ENCODE measurements at places on chromosomes 1 and 21.

DNA sequence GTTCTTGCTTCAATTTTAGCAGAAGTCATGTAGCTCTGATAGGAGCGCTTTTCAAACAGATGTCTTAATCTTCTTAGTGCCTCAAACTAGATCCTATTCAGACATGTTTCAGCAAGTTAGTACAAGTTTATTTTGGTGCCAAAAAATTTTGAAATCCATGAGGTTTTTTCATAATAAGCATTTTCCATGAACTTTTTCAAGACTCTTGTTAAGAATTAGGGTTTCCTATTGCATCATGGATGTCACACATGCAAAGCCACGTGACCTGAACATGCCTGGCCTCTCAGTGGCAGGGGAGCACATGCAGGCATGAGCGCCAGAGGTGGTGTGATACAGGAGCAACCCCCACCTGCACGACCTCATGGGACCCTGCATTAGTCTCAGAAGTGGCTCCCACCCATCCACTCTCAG lies 67.6 kb downstream of the POFUT2 start:
- no peak for DNase-seq

GRCh38 chr1:11558871-11559590 lies 80.1 kb downstream of the DISP3 start:
- no peak for DNase-seq

- DNase-seq: no peak
Measured at GRCh38 chr1:162846256-162847212, 14.4 kb downstream of the CCDC190 start.

DNA sequence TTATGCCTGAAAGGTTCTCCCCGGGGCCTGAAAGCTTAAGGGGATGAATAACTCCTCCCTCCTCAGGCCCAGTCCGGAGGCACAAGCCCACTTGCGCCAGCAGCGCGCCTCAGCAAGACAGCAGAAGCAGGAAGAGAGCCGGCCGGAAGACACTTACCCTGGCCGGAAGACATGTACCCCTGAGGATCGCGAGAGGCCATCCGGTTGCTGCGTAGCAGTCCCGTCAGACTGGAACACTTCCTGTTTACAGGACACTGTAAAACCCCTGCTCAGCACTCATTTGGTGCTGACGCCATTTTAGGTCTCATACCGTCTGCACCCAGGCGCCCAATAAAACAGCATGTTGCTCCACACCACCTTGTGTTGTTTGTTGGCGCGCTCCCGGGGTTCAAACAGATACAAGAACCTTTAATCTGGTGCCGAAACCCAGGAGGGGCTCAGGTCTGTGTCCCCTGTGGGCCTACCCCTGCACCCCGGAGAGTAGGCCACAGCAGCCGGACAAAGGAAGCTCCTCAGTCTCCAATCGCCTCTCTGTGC lies 30.3 kb downstream of the VN1R5 start:
- DNase-seq: no peak

- peak; percentile 30 for DNase-seq
Measured at GRCh38 chr1:109404838-109405237, 7.1 kb upstream of the SORT1 start.

DNA sequence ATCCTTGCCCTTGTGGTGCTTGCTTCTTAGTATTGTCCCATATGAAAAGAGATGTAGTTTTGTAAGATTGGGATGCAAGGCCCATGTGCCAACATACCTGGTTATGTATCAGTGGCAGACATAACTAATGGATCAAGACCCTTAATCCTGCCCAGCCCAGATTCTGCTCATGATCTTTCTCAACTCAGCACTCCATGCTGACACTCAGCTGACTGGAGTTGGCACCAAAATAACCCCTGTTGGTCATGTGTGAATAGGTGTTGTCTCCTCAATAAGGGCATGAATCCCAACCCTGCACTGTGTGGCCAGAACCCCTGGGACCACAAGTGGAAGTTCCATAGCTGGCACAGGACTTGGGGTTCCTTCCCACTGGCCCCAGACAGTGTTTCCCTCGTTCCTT lies 13.9 kb upstream of the CNR2 start:
- no peak for DNase-seq

GRCh38 chr1:241635556-241636152 lies 4.5 kb downstream of the CHML start:
- peak; percentile 79 for DNase-seq

- DNase-seq: no peak
Measured at GRCh38 chr1:40712997-40713396, 21.5 kb downstream of the NFYC start.

GRCh38 chr1:246856371-246856770 lies 75.4 kb downstream of the AHCTF1 start:
- no peak for DNase-seq

DNA sequence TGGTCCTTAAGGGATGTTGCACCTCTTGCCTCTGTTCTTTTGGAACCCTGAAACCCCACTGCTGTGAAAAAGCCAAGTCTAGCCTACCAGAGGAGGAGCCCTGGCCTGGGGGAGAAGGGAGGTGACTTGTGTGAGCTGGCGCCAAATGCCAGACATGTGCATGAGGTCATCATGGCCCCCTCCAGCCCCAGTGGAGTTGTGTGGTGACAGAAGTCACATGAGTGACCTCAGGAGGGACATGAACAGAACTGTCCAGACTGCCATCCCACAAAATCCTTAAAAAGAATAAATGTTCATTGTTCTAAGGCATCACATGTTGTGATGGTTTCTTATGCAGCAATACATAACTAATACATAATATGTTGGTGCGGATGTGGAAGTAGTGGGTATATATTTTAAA lies 10.8 kb downstream of the HHAT start:
- DNase-seq: no peak

- DNase-seq: no peak
Measured at GRCh38 chr1:116107371-116107770, 3.8 kb upstream of the MAB21L3 start.

GRCh38 chr1:86119214-86119764 lies 37.3 kb downstream of the COL24A1 start:
- DNase-seq: no peak

GRCh38 chr1:232327899-232328298 lies 302.0 kb downstream of the SIPA1L2 start:
- no peak for DNase-seq

DNA sequence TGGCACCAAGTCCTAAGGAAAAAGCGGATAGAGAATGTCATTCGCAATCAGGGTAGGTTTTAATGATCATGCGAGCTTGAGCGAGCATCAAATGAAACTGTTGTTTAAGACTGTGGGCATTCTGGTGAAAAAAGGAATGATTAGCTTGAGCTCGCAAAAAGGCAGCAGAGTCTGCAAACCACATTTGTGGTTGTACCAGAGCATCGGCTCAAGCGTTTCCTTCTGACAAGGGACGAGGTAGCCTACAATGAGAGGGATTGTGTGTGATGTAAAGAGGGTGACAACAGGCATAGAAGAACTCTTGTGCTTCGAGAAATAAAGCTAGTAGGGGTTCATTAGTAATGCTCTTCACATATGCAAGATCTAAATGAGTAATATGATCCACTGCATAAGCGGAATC lies 11.1 kb upstream of the CD48 start:
- no peak for DNase-seq

GRCh38 chr1:199859491-199859933 lies 168.0 kb upstream of the NR5A2 start:
- no peak for DNase-seq

- DNase-seq: no peak
Measured at GRCh38 chr1:43434256-43434655, 19.5 kb downstream of the HYI start.

DNA sequence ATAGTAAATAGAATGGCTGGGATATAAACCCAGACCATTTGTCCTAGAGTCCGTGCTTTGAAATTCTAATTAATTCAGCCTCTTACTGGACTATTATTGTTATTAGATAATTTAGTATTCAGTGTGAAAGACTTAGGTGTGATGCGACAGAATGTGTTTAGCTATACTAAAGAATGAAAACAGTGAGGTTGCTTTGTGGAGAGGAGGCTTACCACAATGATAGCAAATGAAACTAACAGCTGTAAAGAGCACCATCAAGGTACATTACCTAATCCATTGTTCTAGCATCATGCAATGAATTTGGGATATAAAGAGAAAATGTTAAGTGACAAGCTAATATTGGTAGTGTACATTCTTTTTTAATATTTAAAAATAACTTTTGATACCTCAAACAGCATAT lies 911.1 kb downstream of the KCNT2 start:
- no peak for DNase-seq

- DNase-seq: no peak
Measured at GRCh38 chr1:91725989-91726721, 159.8 kb downstream of the TGFBR3 start.

DNA sequence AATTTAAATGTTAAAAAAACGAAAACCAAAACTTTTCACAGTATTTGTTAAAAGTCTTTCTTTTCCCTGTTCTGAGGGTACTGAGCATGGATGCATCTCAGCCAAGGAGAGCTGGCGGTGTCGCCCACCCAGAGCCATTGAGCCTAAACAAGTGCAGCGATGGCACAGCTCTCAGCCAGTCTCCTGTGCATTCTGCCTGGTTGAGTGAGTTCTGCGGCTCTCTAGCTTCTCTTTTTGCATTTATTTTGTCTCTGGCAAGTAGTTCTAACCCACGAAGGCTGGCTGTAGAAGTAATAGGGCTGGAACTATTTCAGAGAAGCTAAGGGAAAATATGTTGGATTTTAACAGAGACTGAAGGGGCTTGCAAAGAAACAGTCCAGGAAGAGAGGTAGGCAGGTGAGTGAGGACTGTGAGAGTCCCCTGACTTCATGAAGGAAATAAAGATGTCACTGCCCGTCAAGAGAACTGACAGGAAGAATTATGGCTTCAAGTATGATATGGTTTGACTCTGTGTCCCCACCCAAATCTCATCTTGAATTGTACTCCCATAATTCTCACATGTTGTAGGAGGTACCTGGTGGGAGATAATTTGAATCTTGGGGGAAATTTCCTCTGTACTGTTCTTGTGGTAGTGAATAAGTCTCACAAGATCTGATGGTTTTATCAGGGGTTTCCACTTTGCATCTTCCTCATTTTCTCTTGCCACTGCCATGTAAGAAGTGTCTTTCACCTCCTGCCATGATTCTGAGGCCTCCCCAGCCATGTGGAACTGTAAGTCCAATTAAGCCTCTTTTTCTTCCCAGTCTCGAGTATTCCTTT lies 35.7 kb upstream of the LIN9 start:
- no peak for DNase-seq

GRCh38 chr1:21511579-21512522 lies 2.6 kb downstream of the ALPL start:
- DNase-seq: no peak

DNA sequence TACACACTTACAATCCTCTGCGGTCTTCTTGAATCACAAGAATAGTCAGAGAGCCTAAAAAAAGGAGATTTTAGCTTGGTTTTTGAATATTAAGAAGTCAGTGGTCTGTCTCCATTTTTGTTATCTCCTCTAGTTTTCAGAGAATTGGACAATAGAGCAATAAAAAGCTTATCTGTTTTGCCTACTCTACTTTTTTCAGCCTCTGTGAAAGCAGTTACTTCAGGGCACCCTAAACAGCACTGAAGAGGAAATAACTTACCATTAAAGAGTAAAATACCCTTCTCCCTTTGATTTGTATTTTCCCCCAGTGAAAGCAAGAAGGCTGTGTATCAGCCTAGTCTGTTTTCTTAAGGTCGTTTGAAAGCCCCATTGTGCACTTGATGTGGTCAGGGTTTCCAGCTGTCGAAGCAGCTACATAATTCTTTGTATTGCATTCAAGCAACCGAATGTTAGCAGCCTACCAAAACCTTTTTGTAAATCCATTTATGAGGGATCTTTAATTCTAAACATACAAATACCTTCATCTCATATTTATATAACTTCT lies 1.0 kb downstream of the NTMT2 start:
- peak; percentile 95 for DNase-seq

- no peak for DNase-seq
Measured at GRCh38 chr1:87869567-87869966, 540.9 kb downstream of the LMO4 start.

GRCh38 chr1:9233241-9233941 lies 1.2 kb upstream of the H6PD start:
- DNase-seq: no peak

GRCh38 chr1:177137814-177138213 lies 26.7 kb downstream of the ASTN1 start:
- DNase-seq: no peak

- DNase-seq: no peak
Measured at GRCh38 chr1:151639466-151639865, 27.6 kb downstream of the SNX27 start.

GRCh38 chr21:35106246-35106835 lies 57.2 kb upstream of the RUNX1 start:
- no peak for DNase-seq

GRCh38 chr1:161241682-161242081 lies 3.7 kb upstream of the NR1I3 start:
- DNase-seq: no peak

GRCh38 chr1:152347116-152347728 lies 12.6 kb downstream of the FLG2 start:
- DNase-seq: peak; percentile 64

DNA sequence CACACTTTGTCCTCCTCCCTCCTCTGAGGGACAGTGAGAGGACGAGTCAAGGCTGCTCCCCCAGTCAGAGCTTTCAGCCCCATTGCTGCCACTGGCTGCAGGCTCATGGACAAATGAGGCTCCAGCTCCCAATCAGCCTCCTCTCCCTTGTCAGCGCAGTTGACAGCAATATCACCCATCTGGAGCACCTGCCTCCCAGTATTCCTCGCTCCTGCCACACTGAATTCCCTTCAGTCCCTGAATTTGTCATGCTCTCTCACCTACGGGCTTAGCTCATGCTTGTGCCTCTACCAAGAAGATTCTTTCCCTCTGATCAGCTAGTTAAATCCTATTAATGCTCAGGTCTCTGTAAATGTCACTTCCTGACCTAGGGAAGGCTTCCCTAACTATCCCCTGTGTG lies 54.4 kb upstream of the SYT6 start:
- DNase-seq: no peak

DNA sequence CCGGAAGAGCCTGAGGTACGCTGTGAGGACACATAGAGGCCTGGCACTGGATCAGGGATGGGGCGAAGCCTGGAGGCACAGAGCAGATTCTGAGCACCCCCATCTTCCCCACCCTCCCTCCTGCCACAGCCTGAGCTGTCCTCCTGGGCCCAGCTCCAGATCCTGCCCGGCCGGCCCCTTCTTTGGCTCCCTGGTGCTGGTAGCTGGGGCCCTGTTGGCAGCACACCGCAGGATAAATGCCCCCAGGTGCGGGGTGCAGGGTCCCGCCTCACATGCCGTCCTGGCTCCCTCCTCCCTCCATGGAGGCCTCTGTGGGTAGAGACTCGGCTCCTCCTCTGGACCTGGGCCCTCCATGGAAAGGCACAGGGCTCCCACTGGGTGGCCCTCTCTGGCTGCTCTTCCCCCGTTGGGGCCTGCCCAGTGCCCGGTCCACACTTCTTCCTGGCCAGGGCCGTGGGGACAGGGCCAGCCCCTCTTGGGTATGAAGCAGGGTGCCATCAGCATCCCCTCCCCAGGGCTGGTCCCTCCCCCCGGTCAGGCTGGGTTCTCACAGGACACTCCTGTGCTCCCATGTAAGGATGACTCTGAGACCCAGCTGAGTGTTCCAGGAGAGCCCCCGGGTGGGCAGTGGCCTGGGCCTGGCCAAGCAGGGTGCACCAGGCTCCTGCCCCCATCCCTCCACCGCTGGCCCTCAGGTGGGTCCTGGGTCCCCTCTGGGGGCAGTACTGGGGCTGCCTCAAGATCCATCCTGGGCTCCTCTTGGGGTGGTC lies 1.1 kb upstream of the OBSCN start:
- no peak for DNase-seq

Data from Jurkat, Clone E6-1 (cell line).